GM19239 (cell line): ENCODE measurements at places on chromosomes 4 and X.

DNA sequence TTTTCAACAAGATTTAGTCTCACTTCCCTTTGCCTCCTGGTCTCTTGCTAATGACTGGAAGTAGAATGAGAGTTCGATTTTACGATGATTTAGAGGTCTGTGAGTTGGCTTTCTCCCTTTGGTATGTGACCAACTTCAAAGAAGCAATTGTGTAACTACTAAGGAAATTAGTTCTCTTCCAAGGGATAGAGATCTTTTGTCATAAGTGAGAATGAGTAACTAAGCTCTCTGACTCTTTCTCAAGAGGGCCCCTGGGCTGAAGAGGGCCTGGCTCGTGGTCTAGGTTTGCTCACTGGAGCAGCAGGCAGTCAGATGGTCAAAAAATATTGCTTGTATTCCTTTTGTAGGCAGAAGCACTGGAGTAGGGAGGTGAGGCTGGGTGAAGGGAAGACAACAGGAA, 176.3 kb downstream of the ENOX2 start:
- no peak for DNase-seq

DNA sequence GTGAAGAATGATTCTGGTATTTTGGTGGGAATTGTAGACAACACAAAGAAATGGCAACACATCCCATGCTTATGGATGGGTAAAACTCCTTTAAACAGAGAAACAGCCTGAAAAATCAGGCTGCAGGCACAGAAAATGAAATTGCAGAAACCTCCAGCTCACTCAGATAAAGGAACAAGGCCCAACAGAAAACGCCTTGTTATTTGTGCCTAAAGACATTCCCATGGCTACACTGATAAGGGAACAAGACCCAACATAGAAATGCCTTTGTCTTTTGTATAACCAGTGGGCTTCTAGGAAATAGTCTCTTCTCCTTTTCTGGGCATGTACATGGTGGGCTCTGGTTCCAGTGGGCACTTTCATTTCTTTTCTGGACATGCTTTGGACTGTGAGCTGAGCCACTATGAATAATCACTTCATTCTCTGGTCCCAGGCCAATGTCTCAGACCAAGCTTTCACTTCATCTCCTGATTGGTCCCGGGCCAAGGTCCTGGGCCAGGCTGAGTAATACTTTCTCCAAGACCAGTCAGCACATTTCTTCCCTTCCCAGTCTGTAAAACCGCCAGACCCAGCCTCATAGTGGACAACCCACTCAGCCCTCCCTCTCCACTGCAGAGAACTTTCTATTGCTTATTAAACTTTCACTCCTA, 160.5 kb downstream of the TBX22 start:
- DNase-seq: no peak

- no peak for DNase-seq
Observed at GRCh38 chrX:97844943-97845342, 961.2 kb downstream of the RPA4 start.

DNA sequence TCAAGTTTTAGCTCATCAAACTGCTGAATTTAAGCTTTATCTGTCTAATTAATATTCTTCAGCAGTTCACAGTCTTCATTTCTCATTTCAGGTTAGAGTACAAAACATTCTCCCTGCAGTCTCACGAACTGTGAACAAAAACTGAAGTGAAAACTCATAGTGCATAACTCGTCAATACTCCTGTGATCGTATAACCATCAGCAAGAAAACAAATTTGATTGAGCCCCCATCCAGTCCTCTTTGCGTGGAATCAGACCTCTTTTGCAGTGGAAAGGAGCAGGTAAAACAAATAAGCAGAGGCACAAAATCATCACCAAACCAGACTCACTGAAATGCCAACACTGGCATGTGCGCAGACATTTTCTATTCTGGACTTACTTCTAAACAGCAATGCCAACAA, 12.7 kb downstream of the ADAM29 start:
- DNase-seq: no peak

DNA sequence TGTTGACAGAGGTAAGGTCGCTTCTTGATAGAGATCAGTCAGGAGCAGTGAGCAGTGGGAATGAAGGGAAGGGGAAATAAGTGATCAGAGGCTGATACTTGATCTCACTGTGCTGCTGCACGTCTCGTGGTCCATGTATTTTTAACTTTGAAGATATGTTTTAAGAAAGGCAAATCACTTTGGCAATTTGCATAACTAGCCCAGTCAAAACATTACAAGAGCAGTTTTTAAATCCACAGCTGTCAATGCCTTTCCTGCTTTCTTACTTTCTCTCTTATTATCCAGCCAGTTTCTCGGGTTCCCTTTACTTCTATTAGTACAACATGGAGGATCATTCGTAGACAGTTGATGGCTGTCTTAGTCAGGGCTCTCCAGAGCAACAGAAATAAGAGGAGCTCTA, 472.8 kb downstream of the TMA16 start:
- DNase-seq: no peak

GRCh38 chrX:16786791-16787735, 797 bp downstream of the TXLNG start:
- DNase-seq: no peak

DNA sequence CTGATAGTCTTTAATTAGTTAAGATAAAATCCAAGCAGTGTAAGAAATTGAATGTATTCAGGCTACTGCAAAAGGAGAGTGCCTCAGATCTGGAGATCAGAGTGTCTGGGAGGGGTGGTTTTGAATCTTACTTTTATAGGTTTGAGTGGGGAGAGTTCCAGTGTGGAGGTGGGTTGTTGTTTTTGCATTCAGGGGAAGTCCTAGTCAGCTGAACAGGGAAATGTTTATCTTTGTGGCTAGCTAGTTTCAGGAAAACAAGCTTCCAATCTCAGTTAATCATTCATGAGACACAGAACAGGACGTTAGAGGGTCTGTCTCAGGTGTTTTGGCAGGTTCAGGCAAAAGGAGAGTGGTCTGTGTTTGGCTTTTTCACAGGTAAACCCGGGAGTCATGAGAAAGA, 26.0 kb downstream of the ZNF81 start:
- no peak for DNase-seq

DNA sequence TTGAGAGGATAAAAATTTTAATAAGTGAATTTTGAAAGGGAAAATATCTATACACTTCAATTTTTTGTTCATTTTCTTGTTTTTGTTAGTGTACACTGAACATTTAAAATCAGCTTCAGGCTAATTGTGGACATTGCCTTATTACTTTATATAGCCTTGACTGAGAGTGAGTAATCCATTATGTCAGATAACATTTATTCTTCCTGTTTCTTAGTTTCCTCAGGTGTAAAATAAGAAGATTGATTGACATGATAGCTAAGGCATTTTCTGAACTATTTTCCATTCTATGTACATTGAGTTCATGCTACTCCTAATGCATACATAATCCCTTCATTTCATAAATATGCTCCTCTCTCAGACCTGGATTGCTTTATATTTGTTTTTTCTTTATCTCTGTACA, 607.3 kb upstream of the AADAT start:
- no peak for DNase-seq

DNA sequence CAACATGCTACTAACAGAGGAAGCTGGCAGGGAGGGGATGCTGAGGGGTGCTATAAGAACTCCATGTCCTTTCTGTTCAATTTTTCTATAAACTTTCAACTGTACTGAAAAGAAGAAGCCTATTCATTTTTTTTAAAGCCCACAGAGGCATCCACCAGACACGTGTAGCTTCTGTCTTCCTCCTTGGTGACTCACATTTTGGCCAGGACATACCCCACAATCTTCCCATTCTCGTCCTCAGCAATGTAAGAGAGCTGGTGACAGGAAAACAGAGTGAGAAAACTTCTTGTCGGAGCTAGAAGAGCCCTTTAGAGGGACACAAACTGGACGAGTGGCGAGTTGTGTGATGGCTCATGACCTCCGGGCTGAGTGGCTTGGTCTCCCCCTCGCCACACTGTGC, 1.1 kb downstream of the NAA10 start:
- DNase-seq: no peak

DNA sequence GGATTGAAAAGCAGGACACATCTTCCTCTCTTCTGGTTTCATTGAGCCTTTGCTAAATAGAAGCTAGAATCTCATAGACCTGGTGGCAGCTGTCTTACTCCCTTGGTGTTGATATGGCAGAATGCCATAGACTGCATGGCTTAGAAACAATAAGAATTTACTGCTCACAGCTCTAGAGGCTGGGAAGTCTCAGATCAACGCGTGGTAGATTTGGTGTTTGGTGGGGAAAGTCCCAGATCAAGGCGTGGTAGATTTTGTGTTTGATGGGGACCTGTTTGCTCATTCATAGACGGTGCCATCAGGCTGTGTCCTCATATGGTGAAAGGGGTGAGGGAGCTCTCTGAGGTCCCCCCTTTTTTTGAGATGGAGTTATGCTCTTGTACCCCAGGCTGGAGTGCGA, 57.6 kb upstream of the PPP2R3B start:
- no peak for DNase-seq

DNA sequence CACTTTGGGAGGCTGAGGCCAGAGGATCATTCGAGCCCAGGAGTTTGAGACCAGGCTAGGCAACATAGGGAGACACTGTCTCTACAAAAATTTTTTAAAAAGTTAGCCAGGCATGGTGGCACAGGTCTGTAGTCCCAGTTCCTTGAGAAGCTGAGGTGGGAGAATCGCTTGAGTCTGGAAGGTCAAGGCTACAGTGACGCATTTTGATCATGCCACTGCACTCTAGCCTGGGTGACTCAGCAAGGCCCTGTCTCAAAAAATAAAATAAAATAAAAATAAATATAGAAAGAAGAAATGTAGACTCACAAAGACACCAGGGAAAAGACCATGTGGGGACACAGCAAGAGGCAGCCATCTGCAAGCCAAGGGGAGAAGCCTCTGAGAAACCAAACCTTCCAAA, 42.3 kb upstream of the SLC7A3 start:
- DNase-seq: no peak

- no peak for DNase-seq
Observed at GRCh38 chr4:148052448-148052847, 320.6 kb downstream of the ARHGAP10 start.

DNA sequence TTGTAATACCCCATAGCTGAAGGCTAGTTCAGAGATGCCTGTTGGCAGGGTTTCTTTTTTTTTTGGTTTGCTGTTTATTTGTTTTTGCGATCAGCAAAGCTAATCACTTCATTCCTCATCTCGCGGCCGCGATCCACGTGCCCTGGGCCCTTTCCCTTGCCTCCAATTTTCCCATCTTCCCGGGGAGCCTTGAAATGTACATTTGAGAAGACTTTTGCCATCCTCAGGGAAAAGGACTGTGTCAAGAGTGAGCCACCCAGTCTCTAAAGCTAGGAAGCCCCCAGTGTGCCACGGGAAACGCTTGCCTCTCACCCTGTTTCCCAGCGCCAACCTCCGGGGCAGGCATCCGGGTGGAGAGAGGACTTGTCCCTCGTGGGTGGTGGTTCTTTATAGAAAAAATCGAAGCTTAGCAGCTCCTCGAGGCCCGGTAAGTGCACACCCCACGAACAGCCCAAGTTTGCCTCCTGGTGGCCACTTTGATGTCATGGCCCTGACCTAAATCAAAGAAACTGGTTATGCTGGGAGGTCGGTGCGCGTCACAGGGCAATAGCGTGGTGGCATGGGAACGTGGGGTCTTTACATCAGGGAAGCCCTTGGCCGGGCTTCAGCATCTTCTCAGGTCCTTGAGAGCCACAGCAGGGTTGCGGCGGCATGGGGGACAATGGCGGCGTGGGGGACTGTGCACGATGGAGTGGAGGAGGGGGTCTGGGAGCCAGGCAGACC, 42.0 kb downstream of the MAP7D3 start:
- DNase-seq: no peak

DNA sequence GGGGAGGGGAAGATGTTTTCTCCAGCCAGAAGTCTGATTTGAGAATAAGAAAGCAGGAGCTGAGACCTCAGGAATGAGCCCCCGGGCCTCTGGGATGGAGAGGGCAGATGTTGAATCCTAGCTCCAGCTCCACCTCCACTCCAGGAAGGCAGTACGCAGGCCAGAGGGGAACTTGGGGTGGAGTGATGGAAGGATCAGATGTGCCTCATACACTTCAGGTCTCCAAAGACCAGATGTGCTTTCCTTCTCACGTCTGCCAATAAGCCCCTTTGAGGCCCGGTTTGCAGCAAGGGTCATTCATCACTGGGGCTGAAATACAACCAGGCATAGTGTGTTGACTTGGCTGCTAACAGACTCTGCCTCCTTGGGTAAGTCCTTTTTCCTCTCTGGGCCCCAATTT, 28.1 kb downstream of the STARD8 start:
- DNase-seq: no peak
